ENCODE measurements at places on chromosomes 2 and 18.

- no peak for DNase-seq
Observed at GRCh38 chr2:106876699-106877098, 9.3 kb downstream of the ST6GAL2 start.

DNA sequence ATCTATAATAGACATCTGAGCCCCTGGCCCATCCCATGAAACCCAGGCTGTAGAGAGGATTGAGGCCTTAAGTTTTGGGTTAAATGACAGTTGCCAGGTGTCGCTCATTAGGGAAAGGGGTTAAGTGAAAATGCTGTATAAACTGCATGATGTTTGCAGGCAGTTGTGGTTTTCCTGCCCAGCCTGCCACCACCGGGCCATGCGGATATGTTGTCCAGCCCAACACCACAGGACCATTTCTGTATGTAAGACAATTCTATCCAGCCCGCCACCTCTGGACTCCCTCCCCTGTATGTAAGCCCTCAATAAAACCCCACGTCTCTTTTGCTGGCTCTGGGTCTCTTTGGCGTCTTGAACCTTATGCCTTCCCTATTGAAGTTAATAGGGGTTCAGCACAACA lies 110.7 kb downstream of the XRCC5 start:
- no peak for DNase-seq

DNA sequence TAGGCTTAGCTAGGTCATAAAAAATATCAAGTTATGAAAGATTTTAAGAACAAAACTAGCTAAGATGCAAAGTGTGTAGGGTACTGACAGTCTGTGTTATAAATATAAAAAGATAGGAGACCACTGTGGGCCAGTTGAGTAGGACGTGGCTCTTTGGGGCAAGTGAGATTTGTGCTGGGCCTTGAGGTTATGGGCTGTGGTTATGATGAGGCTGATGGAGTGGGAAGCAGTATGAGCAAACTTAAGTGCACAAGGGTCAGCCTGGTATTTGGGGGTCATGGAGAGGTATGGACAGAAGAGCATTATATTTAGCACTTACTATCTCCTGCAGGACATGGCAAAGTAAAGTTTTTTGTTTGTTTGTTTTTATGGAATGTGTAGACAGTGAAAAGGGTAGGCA lies 70.1 kb downstream of the SETBP1 start:
- no peak for DNase-seq

GRCh38 chr2:12683457-12684100 lies 33.2 kb upstream of the TRIB2 start:
- DNase-seq, result no peak

- DNase-seq, result no peak
Observed at GRCh38 chr2:6771634-6772611, 93.8 kb downstream of the CMPK2 start.

Measured in activated CD4-positive, alpha-beta T cell treated with anti-CD3 and anti-CD28 coated beads, Interleukin-2, amount 50 U/mL, for 48 hours (primary cell).